ENCODE measurements at places on chromosomes 7 and 10.

DNA sequence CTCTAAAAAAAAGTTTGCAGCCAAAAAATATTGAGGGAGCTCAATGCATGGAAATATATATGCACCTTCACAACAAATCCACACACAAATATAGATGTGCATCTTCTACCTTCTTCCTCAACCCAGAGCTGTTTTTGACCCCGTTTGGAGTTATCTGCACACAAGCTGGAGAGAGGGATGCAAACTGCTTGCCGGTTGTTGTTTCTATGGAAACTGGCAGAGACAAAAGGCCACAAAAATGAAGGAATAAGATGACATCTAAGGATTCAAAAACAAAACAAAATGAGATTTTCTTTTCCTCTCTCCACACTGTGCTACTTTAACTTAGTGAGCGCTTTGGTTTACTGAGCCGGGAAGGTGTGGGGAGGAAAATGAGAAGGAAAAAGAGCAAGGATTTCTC, 210.2 kb upstream of the AGK start:
- no peak for DNase-seq

- DNase-seq, result no peak
These were observed 5.9 kb upstream of the LRRC18 start for GRCh38 chr10:48945441-48946130.

GRCh38 chr10:132332433-132332754, 401 bp downstream of the LRRC27 start:
- no peak for DNase-seq

- DNase-seq, result no peak
These were observed 27.1 kb downstream of the LMTK2 start for GRCh38 chr7:98133621-98134303.

DNA sequence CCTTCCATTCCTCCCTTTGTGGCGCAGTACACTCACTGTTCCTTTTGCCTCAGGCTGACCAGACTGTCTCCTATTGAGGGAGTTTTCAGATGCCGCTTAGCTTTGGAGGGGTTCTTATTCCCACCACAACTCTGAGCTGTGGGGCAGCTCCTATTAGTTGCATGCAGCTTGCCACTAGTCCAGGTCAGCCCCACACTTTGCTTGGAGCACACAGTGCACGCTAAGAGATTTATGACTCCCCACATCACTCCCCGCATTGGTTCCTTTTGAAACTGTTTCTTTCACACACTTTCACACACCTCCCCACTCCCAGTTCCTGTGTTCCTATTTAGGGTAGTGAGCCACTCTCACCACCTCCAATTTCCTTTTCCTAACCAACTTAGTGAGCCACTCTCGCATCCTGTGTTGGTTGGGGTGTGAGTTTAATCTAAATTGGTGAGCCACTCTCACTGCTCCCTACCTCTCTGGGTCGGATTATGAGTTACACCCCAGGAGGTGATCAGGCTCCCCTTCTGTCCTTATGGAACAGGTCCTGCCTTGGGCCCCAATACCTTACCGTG, 10.4 kb upstream of the ZNF485 start:
- DNase-seq, result no peak

- DNase-seq, result no peak
These were observed 389.6 kb downstream of the GALNT17 start for GRCh38 chr7:71521506-71521905.

DNA sequence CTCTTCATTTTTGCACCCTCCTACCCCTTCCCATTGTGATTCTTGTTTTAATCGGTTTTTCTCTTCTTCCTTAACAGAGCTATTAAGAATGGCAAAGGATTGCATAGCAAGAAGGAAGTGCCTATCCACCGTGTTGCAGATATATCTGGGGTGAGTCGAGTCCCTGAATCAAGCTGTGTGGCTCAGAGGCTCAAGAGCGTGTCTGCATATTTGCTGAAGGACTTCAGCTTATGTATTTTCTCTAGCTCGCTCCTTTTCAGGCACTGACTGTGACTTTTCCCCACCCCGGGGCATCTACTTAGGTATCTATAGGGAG, 126.6 kb downstream of the LRRC4 start:
- no peak for DNase-seq

DNA sequence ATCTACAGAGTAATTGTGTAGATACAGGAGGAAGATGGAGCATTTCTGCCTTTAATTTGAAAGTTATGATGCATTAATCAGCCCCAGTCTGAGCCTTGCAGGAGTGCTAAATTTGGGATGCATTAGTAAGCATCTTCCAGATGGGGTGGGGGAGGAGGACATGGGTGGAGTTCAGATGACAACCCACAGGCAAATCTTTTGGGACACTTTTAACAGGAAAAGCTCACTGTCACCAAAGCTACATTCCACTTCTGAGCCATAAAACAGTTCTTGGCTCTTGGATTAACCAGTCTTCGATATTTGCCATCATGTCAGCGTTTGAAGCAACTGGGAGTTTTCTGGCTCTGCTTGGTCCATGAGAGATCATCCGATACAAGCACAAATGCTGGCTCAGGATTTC, 121.1 kb downstream of the CXCL12 start:
- no peak for DNase-seq

DNA sequence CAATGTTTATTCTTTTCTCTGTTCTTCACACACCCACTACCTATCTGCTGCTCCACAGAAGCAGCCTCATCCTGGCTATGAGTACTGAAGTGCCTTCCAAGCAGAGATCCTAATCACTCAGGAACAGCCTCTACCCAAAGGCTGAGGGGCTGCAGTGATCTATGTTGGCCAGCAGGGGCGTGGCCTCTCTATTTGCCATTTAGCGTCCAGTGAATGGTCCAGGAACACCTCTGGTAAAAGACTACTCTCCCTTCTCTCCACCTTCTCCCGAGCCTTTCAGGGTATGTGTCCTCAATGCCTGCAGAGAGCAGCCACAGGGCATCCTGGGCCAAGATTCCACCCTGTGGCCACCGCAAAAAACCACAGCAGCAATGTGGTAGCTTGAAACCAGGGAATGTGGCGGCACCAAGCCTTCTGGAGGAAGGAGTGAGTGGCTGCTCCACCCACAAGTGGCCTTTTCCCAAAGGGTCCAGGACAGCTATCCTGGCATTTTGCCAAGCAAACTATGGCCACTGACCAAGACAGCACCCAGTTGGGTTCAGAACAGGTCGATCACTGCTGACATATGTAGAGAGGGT, 70.9 kb downstream of the SYPL1 start:
- DNase-seq, result peak; percentile 23

GRCh38 chr7:92606985-92607384, 16.8 kb upstream of the FAM133B start:
- DNase-seq, result no peak

GRCh38 chr7:92634205-92634604, 44.0 kb upstream of the FAM133B start:
- DNase-seq, result no peak

DNA sequence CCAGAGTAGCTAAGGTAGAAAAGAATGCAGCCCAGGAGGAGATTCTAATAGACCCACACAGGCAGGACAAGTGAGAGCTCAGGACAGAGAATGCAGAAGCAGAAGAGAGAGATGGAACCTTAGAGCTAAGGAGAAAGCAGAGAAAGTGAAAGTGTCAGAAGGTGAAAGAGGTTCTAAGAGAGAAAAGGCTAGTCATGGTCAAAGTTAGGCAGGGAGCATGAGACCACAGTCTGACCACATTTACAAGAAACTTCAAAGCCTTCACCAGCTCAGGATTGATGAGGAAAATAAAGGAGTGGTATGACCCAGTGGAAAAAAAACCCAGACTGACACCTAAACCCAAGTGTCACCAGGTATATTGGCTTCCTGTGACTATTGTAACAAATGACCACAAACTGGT, 131.8 kb upstream of the WDR11 start:
- no peak for DNase-seq

DNA sequence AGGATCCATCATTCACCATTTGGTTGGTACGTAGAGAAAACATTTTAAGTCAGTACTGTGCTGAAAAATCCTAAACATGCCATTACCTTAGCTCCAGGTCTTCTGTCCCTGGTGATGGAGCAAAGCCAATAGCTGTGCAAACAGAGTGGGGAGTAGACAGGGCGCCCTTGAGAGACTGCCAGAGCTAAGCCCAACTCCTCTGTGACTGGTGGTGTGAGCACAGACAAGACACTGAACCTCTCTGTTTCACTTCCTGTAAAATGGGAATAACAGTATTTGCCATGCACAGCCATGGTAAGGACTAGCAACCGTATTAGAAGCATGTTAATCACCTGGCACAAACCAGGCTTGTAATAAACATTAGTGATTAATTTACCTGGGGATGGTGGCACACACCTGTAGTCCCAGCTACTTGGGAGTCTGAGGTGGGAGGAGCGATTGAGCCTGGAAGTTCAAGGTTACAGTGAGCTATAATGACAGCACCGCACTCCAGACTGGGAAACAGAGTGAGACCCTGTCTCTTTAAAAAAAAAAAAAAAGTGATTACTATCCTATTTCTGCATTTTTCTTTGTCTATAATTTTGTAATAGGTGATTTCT, 28.7 kb downstream of the LYZL1 start:
- no peak for DNase-seq

DNA sequence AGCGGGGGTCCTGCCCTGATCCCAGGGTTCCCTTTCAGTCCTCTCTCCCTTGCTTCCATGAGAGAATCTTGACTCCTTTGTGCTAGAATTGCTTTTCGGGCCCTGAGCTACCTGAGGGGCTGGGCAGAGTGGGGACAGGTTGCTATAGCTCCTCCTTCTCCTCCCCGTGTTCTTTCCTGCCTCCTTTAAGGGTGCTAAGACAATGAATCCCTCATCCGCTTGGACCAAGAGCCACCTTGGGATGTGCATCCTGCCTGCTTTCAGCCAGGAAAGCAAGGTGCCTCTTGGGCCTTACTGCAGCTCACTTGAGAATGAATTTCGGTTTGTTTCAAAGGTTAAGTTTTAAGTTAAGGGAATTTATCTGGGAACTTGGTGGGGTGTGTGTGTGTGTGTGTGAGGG, 53.6 kb downstream of the ADRA2A start:
- no peak for DNase-seq

DNA sequence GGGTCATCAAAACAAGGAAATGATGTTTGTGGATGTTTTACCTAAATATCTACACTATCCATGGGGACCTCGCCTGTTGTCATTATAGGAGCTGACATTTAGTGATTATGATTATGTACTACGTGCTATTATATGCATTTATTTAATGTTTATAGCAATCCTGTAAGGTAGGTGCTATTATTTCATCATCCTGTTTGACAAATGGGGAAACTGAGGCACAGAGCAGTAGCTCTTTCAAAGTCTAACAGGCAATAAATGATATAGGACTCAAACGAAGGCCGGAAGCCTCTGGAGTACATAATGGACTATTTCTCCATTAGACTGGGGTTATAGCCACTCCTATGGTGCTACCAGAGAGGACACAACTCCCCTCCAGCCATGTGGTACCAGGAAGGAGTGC, 60.6 kb upstream of the KDM7A start:
- DNase-seq, result no peak

- DNase-seq, result no peak
These were observed 82.0 kb downstream of the NEURL1 start for GRCh38 chr10:103575416-103576075.

DNA sequence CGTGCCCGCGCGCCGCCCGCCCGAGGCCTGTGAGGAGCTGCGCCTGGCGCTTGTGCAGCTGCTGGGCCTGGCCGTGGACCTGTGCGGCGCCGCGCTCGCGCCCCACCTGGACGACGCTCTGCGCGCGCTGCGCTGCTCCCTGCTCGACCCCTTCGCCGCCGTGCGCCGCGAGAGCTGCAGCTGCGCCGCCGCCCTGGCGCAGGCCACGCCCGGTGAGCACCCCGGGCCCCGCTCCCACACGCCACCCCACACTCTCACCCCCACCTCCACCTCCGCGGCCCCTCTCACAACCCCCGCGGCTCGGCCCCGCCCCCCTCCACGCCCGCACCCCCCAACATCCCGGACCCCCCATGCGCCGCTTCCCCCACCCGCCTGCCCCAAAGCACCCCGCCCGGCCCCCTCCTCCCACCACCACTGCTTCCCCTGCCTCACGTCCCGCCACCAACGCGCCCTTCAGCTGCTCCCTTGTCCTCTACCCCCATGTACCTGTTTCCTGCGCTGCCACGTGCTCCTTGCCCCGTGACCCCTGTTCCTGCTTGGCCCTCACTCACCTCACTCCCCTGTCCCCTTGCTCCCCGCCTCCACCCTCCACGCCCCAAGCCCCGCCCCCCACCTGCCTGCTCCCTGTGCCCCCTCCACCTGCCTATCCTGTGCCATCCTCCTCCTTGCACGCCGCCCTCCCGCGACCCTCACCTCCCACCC, at the start of gene PRKAR1B:
Gene PRKAR1B (minus strand): TSS at position 178 of the 702 bp plus-strand sequence. CDS start 15,776 bp downstream, outside the sequence.
- peak; percentile 56 for DNase-seq

DNA sequence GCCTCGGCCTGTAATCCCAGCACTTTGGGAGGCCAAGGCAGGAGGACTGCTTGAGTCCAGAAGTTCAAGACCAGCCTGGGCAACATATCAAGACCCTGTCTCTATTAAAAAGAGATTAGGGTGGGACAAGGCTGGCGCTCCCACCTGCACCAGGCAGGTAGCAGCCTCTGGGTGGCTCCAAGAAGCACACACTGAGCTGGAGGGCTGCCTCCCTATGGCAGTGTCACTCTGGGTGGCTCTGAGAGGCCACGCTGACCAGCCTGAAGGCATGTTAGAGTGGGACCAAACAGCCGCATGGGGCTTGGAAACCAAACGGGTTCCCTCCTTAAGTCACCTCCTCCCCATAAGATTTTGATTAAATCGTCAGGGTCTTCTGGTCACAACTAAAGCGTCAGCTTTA, 19.8 kb upstream of the COL26A1 start:
- DNase-seq, result no peak

GRCh38 chr7:82204694-82205093, 238.9 kb downstream of the CACNA2D1 start:
- DNase-seq, result no peak

- DNase-seq, result no peak
These were observed 598 bp upstream of the AMZ1 start for GRCh38 chr7:2687338-2687869.

Data from stimulated activated CD4-positive, alpha-beta T cell treated with anti-CD3 and anti-CD28 coated beads, Interleukin-4, amount 100 ng/mL, for 1 hour (primary cell).